Astrocyte of the cerebellum (primary cell): ENCODE measurements at places on chromosomes 16 and 17.

GRCh38 chr16:17467923-17468540, 2.7 kb downstream of the XYLT1 start:
- DNase-seq, result peak; percentile 65

GRCh38 chr17:72502371-72503341, 381.8 kb downstream of the SOX9 start:
- no peak for DNase-seq

DNA sequence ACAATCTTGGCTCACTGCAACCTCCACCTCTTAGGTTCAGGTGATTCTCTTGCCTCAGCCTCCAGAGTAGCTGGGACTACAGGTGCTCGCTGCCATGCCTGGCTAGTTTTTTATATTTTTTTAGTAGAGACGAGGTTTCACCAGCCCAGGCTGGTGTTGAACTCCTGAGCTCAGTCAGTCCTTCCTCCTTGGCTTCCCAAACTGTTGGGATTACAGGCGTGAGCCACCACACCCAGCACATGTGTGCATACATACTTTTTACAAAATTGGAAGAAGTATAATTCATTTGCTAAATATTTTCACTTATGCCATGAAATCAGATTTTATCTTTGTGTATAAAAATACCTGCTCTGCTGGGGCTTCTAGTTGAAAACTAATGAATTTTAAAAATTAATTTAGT, 13.2 kb downstream of the BPTF start:
- DNase-seq, result no peak

- no peak for DNase-seq
These were observed 17.1 kb downstream of the RND2 start for GRCh38 chr17:43042025-43042628.

GRCh38 chr17:8946476-8946875, 19.0 kb downstream of the PIK3R5 start:
- DNase-seq, result no peak
